ENCODE measurements at places on chromosomes 13 and 19.

DNA sequence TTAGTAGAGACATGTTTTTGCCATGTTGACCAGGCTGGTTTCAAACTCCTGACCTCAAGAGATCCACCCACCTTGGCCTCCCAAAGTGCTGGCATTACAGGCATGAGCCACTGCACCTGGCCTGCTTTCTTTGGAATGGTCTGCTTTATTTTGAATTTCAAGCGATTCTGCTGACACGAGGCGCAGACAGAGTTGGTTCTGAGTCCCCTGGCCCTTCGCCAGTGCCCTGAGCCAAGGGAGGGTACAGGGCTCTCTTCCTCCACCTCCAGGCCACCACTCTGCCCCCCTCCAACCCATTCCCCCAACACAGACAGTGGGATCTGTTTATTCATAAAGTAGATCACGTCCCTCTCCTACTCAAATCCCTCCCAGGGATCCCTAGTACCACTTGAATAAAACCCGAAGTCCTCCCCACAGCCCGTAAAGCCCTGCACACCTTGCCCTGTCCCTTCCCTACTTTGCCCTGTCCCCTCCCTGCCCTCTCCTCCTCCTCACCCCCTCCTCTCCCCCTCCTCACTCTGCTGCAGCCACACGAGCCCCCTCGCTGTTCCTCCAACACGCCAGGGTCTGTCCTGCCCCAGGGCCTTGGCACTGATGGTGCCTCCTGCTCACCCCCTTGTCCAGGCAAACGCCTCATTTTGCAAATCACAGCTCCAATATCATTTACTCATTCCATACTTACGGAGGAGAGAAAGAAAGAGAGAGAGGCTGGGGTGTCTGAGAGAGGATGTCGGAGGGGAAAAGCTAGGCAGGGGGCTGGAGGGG, 22.4 kb downstream of the ZNRF4 start:
- DNase-seq, result no peak

- no peak for DNase-seq
These were observed 6.1 kb downstream of the BEST2 start for GRCh38 chr19:12757544-12758274.

GRCh38 chr13:94708031-94708859, 4.1 kb downstream of the SOX21 start:
- DNase-seq, result no peak

- no peak for DNase-seq
These were observed 9.0 kb upstream of the SBK3 start for GRCh38 chr19:55554302-55554701.

GRCh38 chr13:77387607-77388200, 60.8 kb upstream of the MYCBP2 start:
- no peak for DNase-seq

DNA sequence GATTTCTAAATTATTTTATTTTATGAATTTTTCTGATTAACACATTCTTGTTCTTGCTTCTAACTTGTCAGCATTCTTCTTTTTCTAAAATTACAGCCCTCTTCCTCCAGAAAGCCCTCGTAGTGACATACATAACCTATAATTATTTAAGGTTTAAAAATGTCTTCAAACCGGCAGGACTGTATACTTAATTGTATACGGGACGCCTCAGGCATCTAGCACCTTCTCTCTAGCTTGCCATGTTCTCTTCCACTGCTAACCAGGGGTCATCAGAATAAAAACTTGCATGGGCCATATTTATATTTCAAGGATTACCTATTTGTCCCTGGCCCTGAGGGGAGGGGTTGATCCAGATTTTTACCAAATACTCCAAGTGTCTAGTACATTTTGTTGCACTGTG, 380.3 kb downstream of the MYO16 start:
- no peak for DNase-seq

- no peak for DNase-seq
These were observed 15.2 kb downstream of the RCBTB1 start for GRCh38 chr13:49569993-49570689.

DNA sequence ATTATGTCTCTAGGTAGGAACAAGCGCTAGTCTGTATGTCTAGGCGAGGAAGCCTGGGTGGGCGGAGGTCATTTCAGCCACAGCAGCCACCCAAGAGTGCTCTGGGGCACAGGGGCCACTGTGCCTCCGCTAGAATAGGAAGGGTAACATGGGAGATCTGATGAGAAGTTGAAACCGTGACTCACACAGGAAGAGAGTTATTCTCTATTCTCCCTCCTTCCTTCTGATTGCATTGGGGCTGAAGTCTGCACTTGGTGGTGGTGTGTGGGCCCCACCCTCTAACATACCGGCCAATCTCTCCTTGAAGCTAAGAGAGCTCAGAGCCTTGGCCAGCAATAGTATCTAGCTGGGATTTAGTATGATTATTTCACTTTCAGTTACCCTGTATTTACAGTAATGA, 20.3 kb upstream of the GGACT start:
- DNase-seq, result no peak

DNA sequence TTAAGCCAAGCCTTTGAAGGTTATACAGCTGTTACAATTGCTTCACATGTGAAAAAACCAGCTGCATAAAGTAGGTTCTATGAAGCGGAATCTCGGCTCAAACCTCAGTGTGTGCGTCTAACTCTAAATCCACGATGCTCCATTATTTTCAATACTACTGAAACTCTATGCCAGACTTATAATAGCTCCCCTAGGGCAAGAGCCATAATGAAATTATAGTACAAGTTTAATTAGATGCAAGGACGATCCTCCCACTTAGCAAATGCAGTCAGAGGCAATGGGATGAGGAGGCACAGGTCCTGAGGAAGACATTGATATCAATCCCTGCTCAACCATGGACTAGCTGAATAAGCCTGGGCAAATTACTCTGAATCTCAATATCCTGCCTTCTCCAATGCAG, 31.1 kb downstream of the SLC7A1 start:
- no peak for DNase-seq

GRCh38 chr13:30808600-30808999, 73.3 kb downstream of the ALOX5AP start:
- DNase-seq, result no peak

- no peak for DNase-seq
These were observed 77.3 kb downstream of the ZIC5 start for GRCh38 chr13:99894105-99894839.

Measured in urinary bladder (tissue), 4 donors.